Activated naive CD4-positive, alpha-beta T cell treated with anti-CD3 and anti-CD28 coated beads for 36 hours (primary cell): ENCODE measurements at places on chromosomes 13 and 19. TPM values are rescaled to one million over a fixed set of nuclear protein-coding genes. Genes with fewer than 3 reads are reported as not detected.

DNA sequence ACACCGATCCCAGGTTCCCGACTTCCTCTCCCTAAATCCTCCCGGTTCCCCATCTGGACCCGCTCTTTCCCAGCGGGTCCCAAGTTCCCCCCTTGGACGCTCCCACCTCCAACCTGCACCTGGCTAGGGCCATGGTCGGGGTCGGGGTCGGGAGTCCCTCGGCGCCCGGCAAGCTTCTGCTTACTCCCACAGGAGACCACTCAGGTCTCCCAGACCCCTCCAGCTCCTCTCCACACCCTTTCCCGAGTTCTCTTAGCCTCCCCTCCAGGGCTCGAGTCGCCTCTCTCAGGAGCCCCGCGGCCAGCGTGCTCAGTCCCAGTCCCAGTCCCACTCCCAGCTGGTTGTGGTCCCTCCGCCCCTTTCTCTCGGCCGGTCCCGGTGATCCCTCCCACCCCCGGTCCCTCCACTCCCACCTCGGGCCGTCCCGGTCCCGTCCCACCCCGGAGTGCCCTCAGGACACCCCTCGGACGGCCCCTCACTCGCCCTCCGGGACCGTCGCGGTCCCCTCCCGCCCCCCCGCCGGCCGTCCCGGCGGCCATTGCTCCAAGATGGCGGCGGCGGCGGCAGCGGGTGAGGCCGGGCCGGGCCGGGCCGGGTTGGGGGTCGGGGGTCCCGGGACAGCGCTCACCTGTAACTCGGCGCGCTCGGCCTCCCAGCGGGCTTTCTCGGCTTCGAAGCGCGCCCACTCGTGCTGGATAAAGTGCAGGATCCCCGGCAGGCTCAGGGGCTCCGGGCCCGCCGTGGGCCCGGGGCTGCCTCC is at the start of gene FKRP:
TSS of gene FKRP (plus strand) at position 537 of the 760 bp plus-strand sequence. CDS start 9,394 bp downstream, outside the sequence.
- peaks cover 3% of the 10 kb centered on the region for H3K36me3 ChIP-seq
- peak within 1 kb of the TSS; percentile 95 for H3K4me3 ChIP-seq
- H3K27ac ChIP-seq = peak within 1 kb of the TSS; percentile 84

GRCh38 chr19:51469162-51469561 is 9.2 kb upstream of the CEACAM18 start:
- no peak overlapping the region for H3K4me3 ChIP-seq
- no peak for DNase-seq
- H3K27ac ChIP-seq = no peak overlapping the region
- peaks cover 30% of the 10 kb centered on the region for H3K27me3 ChIP-seq

- H3K27ac ChIP-seq = no peak overlapping the region
- H3K36me3 ChIP-seq = peaks cover 3% of the 10 kb centered on the region
- peaks cover 18% of the 10 kb centered on the region for H3K4me1 ChIP-seq
- no peak overlapping the region for H3K4me3 ChIP-seq
- DNase-seq = no peak
Observed at GRCh38 chr13:51663973-51664957, 80.0 kb downstream of the WDFY2 start.

DNA sequence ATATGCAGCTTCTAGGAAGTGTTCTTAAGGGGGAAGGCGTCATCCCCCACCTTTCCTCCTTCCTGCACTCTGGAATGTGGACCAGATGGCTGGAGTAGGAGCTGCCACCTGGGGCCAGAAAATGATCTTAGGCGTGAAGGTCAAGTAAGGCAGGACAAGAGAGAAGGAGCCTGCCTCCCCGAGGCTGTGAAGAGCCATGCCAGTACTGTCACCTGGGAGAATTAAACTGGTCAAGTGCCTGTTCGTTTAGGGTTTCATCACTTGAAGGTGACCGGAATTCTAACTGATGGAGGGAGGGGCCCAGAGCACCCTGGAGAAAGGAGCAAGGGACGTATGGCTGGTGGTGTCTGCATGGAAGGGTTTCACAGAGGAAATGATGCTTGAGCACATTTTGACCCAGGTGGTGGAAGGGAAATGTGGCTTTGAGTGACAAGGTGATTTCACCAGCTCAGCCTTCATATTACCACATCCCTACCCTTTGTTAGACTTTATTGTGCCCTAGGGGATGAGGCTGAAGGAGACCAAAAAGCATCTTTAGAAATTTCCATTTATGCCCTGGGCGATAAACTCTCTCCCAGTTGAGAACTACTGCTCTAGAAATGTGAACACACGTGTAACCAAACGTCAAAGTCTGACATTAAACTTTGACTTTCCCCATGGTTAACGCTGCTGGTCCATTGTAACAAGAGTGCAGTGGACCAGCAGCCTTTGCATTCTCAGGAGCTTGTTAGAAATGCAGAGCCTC is 37.5 kb downstream of the PPP2R1A start:
- no peak for DNase-seq
- H3K27ac ChIP-seq = peak overlapping the region; percentile 85

GRCh38 chr13:102697264-102697663 is 2.4 kb upstream of the METTL21C start:
- H3K4me3 ChIP-seq = no peak overlapping the region
- peaks cover 19% of the 10 kb centered on the region for H3K27me3 ChIP-seq
- no peaks in the 10 kb centered on the region for H3K36me3 ChIP-seq
- no peak for DNase-seq
- H3K4me1 ChIP-seq = no peaks in the 10 kb centered on the region

GRCh38 chr19:51514866-51515481 is 13.4 kb upstream of the SIGLEC12 start:
- peaks cover 15% of the 10 kb centered on the region for H3K27me3 ChIP-seq
- no peak overlapping the region for H3K4me3 ChIP-seq

DNA sequence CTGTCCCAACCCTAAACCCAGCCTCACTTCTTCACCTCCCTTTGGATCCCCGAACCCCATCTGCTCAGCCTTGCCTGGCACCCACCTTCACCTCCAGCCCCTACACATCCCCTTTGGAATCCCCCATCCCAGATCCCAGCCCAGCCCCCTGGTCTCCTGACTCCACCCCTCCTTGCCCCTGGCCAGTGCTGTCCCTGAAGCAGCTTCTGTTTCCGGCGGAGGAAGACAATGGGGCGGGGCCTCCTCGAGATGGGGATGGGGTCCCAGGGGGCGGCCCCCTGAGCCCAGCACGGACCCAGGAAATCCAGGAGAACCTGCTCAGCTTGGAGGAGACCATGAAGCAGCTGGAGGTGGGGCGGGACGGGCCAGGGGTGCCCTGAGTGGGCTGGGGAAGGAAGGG is 22.0 kb downstream of the ERFL start:
- no peak overlapping the region for H3K27ac ChIP-seq
- no peaks in the 10 kb centered on the region for H3K27me3 ChIP-seq
- peaks cover 37% of the 10 kb centered on the region for H3K4me1 ChIP-seq

DNA sequence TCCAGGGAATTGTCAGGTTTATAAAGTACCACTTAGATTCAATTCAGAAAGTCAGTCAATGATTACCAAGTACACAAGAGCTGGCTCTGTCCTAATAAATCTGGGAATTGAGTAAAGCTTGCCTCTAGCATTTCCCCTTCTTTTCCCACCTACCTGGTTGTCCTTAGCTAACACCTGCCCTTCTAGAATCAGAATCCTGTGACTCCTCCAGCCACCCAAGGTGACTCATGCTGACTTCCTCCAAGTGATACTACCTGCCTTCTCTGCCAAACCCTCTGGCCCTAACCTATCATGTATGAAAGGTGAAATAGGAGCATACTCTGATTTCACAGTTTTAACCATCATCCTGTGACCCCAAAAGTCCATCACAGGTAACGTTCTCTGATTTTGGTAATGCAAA is 151.2 kb downstream of the DIAPH3 start:
- H3K4me3 ChIP-seq = no peak overlapping the region
- no peak overlapping the region for H3K27ac ChIP-seq
- H3K4me1 ChIP-seq = no peaks in the 10 kb centered on the region
- no peak for DNase-seq
- H3K36me3 ChIP-seq = peaks cover 3% of the 10 kb centered on the region

- H3K4me3 ChIP-seq = no peak overlapping the region
- DNase-seq = no peak
- no peak overlapping the region for H3K27ac ChIP-seq
- no peaks in the 10 kb centered on the region for H3K27me3 ChIP-seq
- H3K36me3 ChIP-seq = peaks cover 40% of the 10 kb centered on the region
- H3K4me1 ChIP-seq = peaks cover 27% of the 10 kb centered on the region
Observed at GRCh38 chr13:42312817-42313431, 41.0 kb downstream of the AKAP11 start.

DNA sequence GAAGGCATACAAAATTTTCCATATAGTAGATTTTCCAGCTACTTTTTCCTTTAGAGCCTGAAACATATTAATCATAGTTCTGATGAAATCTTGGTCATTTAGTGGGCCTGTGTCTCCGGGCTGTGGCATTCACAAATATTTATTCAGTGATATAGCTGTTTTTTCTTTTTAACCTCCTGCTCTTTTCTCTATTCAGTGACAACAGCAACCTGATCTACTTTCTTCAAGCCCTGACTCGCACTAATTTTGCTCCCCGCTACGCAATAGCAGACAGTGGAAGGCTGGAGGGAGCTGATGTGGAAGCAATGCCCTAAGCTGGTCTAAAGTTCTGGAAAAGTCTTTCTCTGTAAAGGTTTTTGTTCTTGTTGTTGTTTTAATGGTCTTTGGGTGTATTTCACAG is 289.7 kb downstream of the SLITRK6 start:
- H3K4me3 ChIP-seq = no peak overlapping the region
- H3K4me1 ChIP-seq = no peaks in the 10 kb centered on the region
- no peak for DNase-seq
- no peaks in the 10 kb centered on the region for H3K27me3 ChIP-seq

The PALM gene
- total RNA-seq = 0.84 TPM

The RPS16 gene
- 4,327 TPM for total RNA-seq

The ANKRD24 gene
- 2.5 TPM for total RNA-seq

The ZNF628 gene
- 6.0 TPM for total RNA-seq

The GAPDHS gene
- not detected for total RNA-seq

The MAG gene
- 0.77 TPM for total RNA-seq
